ENCODE measurements at places on chromosomes 1 and 21.

- no peak for DNase-seq
Measured at GRCh38 chr1:1114431-1114830, 1.5 kb downstream of the C1orf159 start.

DNA sequence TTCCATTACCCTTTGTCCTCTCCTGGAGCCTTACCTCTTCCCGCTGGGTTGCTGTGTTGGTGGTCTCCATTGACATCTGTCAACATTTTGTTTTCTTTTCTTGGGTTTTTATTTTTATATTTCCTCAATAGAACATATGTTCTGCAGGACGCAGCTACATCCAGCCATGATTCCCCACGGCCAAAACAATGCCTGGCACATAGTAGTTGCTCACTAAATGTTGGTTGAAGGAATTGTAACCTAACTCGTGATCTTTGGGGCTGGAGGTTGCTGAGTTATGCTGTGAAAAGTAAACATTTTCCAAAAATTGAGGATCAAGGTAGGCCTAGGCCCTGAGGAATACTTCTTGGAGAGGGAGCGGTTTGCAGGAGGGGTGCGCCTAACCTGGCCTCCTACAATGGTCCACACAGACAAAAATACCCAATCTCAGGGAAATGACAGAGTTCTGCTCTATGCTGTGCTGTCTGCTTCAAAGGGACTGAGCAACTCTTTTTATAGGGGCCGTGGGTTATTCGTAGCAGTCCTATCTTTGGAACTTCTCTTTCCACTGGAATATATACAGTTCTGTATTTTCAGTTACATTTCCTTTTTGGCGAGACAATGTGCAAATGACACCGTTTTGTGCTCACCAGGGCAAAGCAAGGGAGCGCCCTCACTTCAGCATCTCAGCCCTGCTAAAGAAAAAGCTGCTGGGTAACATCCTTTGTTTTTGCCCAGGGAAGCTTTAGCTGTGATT lies 1.4 kb downstream of the PDPN start:
- DNase-seq, result no peak

DNA sequence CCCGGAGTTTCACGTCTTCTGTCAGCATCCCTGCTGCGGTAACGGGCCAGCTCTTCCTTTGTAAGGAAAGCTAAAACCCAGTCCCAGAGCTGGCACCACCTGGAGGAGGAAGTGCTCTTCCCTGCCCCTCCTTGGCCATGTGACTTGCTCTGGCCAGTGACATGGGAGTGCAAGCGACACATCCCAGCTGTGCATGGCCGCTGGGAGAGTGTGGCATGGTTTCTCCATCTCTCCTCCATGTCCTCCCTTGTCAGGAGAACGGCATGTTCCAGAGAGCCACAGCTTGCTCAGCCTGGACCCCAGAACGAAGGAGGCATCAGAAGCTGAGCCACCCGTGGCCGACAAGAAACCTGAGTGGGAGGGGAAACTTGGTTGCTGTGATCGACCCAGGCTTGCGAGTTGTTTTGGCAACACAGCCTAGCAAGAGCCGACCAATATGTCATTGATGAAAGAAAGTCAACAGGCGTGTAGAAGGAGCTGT lies 2.7 kb upstream of the PRXL2B start:
- no peak for DNase-seq

DNA sequence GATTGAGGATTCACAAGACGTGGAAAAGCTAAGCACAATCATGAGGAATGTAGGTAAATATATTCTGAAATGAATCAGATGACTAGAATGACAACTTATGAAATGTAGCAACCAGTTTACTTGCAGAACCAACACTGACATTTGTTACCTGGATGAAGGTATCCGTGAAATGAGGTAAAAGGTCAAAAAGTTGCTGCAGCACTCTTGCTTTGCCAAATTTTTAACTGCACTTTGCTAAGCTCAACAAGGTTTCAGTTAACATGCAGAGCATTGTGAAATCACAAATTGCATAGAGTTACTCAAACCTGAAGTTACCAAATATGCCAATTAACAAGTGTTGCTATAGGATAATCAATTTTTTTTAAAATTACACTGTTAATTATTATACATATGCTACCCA lies 1280.1 kb downstream of the KCNT2 start:
- no peak for DNase-seq

GRCh38 chr1:68975212-68975933 lies 478.5 kb upstream of the DEPDC1 start:
- no peak for DNase-seq

- DNase-seq, result no peak
Measured at GRCh38 chr1:32878183-32878582, 7.5 kb upstream of the FNDC5 start.

- DNase-seq, result no peak
Measured at GRCh38 chr21:35025206-35026152, 23.6 kb downstream of the RUNX1 start.

DNA sequence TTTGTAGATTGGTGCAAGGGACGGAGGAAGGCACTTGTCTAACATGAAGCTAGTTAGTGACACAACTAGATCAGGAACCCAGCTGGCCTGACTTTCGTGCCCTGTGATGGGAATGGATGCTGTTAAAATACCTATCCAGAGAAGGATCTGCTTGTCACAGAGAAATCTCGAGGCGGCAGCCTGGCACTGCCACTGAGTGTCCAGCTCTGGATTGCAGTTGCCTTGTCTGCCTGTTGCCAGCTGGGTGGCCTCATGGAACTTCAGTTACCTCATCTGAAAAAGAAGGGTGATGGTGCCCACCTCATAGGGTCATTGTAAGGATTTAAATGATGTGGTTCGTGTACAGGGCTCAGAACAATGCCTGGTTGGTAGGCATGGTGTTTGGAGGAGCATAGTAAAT lies 2.4 kb upstream of the PKP1 start:
- DNase-seq, result no peak

DNA sequence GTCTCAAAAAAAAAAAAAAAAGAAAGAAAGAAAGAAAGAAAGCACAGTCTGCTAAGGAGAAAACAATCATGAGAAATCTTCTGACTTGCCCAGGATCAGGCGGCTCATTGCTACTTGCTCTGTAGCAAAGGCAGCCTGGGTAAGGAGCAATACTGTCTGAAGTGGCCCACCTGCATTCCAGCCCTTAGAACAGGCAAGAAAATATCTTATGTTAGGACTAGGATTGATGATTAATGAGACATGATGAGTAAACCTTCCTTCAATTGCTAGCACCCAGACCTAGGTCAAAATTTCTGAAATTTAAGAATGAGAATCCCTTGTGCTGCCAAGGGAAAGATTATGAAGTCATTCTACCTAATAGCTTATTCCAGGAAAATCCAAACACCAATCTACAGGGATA lies 140.8 kb downstream of the DSCAM start:
- DNase-seq, result no peak

GRCh38 chr1:32806290-32806689 lies 10.9 kb downstream of the YARS1 start:
- DNase-seq, result no peak

DNA sequence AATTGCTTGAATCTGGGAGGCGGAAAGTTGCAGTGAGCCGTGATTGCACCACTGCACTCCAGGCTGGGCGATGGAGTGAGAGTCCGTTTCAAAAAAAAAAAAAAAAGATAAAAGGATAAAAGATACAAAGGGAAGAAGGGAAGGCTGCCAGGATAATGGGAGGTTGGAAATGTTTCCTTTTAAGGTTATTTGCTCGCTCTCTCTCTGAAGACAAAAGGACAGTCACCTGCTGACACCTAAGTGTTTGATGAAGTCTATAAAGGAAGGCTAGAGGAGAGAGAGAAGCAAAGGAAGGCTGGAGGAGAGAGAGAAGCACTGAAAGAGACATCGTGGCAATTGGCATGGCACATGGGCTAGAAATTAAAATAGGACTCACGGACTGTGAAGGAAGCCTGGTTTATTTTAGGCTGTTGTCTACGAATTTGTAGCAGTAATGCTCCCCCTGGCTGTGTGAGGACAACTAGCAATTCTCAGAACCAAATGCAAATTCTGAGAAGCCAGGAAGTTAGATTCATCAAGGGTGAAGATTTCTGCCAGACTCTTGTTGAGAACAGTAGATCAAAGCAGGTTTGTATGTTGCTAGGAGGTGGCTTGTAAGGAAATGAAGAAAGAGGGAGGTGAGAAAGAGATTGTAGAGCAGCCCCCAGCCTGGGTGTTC lies 154.2 kb downstream of the ZP4 start:
- no peak for DNase-seq

GRCh38 chr1:172154551-172154950 lies 265.9 kb upstream of the C1orf105 start:
- DNase-seq, result no peak

- DNase-seq, result no peak
Measured at GRCh38 chr1:197152662-197153061, 6.2 kb upstream of the ASPM start.

GRCh38 chr1:36560177-36560576 lies 77.5 kb upstream of the CSF3R start:
- no peak for DNase-seq

GRCh38 chr1:230120921-230121381 lies 53.9 kb downstream of the GALNT2 start:
- DNase-seq, result no peak

- DNase-seq, result no peak
Measured at GRCh38 chr1:116486424-116486823, 84.4 kb downstream of the CD58 start.

DNA sequence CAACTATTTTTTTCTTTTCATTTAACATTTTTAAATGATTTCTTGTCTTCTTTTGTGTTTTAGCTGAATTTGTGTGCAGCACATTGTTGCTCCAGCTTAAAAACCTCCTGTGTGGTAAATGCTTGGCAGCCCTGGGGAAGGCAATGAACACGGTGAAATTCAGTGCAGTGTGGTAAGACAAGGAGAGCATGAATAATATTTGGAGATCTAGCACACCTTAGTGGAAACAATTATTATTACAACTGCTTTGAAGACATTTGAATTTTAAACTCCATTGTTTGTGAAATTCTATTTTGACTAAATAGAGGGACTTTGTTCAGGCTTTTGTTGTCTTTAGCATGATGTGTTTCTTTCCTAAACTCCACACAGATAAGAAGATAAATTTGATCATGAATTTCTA lies 242.6 kb upstream of the CXADR start:
- no peak for DNase-seq

- DNase-seq, result no peak
Measured at GRCh38 chr1:111147948-111148347, 7.9 kb downstream of the CEPT1 start.

- no peak for DNase-seq
Measured at GRCh38 chr1:6962478-6962995, 177.3 kb downstream of the CAMTA1 start.

- no peak for DNase-seq
Measured at GRCh38 chr1:12081648-12082396, 18.7 kb downstream of the TNFRSF8 start.

- no peak for DNase-seq
Measured at GRCh38 chr1:234881893-234882771, 246.5 kb downstream of the TOMM20 start.

DNA sequence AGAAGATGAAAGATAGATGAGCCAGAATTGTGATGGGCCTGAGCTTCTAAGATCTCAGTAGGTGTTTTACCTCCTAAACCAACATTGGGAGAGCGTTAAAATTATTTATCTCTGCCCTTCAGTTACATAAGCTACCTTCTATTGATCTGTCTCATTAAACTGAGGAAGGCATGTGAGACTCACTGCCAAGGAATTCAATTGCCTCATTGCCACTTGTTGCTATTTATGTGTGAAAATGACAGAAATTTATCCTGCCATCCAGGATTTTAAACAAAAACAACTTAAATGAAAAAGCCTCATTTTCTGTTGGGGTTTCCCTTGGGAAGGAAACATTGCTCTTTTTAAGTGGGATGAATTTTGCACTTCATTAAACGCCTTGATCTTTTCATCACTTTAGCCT lies 78.7 kb upstream of the RUNX1 start:
- no peak for DNase-seq

DNA sequence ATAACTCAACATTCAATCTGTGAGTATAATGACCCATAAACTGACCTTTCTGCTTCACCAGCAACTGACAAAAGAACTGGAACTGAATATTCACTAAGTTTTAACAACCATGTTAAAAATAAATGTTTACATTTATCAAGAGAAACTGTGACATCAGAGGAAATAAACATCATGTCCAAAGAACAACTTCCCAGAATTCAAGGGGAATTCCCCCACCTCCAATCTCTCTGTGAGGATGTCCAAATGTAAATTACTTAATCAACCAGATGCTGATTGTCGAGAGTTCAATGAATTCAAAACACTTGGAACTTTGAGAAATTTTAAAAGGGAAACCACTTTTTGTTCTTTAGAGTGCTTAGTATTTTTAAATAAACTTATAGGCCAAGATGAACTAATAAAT lies 365.6 kb upstream of the ADGRL2 start:
- DNase-seq, result no peak

GRCh38 chr1:54112705-54113368 lies 40.0 kb downstream of the CDCP2 start:
- DNase-seq, result no peak

- DNase-seq, result no peak
Measured at GRCh38 chr1:204417074-204417997, 5.7 kb upstream of the PPP1R15B start.

DNA sequence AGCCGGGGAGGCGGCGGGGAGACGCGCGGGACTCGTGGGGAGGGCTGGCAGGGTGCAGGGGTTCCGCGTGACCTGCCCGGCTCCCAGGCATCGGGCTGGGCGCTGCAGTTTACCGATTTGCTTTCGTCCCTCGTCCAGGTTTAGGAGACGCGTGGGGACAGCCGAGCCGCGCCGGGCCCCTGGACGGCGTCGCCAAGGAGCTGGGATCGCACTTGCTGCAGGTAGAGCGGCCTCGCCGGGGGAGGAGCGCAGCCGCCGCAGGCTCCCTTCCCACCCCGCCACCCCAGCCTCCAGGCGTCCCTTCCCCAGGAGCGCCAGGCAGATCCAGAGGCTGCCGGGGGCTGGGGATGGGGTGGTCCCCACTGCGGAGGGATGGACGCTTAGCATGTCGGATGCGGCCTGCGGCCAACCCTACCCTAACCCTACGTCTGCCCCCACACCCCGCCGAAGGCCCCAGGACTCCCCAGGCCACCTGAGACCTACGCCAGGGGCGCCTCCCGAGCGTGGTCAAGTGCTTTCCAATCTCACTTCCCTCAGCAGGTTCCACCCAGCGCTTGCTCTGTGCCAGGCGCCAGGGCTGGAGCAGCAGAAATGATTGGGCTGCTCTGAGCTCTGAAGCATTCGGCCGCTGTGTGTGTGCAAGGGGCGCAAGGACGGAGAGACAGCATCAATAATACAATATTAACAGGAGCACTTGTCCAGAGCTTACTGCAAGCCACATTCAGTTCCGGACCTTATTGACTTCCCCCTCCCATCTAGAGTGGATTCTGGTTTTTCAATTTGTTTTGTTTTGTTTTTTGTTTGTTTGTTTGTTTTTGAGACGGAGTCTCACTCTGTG lies 10.3 kb downstream of the SIM2 start:
- no peak for DNase-seq

DNA sequence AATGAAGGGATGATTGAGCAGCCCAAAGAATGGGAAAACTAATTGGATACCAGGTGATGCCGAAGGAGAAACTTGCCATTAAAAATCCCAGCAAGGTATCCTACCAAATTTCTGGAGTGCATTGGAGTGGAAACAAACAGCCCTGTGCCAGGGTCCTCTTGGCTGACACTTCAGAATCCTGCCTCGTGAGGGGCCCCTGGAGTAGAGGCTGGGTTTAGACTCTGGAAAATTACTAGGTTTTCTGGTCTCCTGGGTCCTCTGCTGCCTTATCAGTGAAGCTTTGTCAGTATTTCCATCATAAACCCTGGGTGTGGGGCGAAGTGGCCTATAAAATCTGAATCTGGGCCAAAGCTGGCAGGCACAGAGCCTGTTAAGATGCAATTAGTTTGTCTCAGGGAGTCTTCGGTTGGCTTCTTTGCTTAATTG lies 289.2 kb upstream of the USP24 start:
- DNase-seq, result no peak

- no peak for DNase-seq
Measured at GRCh38 chr1:6094246-6094645, 48.6 kb downstream of the KCNAB2 start.

GRCh38 chr1:157382351-157382750 lies 170.0 kb downstream of the FCRL5 start:
- DNase-seq, result no peak
